Stimulated activated CD4-positive, alpha-beta T cell treated with anti-CD3 and anti-CD28 coated beads, Interleukin-1b, Interleukin-23, amount 100 ng/mL, for 4 hours (primary cell): ENCODE measurements at places on chromosomes 5 and 9.

DNA sequence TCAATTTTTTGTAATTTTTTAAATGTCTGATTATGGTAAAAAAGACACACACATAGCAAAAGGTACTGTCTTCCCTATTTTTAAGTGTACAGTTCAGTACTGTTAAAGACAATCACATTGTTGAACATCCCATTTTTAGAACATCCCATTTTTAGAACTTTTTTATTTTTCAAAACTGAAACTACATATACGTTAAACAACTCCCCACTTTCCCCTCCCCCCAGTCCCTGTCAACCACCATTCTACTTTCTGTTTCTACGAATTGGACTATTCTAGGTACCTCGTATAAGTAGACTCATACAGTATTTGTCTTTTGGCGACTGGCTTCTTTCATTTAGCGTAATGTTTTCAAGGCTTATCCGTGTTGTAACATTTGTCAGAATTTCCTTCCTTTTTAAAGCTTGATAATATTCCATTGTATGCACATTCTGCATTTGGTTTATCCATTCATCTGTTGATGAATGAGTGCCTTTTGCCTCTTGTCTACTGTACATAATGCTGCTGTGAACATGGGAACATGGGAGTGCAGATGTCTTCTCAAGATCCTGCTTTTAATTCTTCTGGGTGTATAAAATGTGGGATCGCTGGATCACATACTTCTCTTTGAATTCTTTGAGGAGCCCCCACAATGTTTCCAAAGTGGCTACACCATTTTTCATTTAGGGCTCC, 154.0 kb downstream of the PIK3R1 start:
- peak; percentile 36 for DNase-seq

DNA sequence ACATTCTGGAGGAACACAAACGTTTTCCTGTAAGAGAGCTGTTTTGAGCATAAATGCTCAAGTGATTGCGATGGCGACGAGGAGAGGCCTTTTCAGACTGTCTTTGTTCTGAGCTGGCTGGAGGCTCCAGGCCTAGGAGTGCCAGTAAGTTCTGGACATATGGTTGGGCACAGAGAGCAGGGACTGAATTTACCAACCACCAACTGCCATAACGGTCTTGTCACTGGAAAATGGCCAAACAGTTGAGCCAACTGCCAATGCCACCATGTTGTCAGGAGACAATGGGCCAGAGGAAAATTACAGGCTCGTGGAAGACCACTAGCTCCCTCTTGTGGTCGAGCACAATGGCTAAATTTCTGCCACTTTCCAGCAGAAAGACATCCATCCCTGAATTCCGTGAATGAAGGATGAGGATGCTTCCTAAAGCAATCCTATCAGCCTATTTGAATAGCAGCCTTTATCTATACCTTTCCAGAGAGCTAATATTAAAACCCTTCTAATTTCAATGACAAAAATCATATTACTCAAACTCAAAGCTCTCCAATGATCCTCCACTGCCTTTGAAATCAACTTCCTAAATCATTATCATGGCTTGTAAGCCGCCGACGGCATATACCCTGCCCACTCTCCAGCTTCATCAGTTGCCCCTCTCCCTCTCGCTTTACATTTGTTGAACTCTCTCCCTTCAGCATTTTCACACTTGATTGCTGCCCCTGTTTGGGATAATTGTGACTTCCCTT, 66.9 kb upstream of the GLIS3 start:
- DNase-seq = peak; percentile 23

- no peak for DNase-seq
Observed at GRCh38 chr5:40515476-40515875, 164.2 kb upstream of the PTGER4 start.

- no peak for DNase-seq
Observed at GRCh38 chr9:24487250-24487861, 58.3 kb downstream of the IZUMO3 start.

DNA sequence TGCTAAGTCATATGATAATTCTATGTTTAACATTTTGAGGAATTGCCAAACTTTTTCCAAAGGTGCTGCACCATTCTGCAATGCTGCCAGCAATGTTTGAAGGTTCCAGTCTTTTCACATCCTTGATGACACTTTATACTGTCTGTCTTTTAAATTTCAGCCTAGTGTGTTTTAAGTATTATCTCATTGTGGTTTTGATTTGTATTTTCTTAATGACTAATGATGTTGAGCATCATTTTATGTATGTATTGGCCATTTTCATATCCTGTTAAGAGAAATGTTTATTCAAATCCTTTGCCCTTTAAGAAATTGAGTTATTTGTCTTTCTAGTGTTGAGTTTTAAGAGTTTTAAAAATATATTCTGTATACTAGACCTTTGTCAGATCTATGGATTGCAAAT, 5.0 kb upstream of the TEX48 start:
- no peak for DNase-seq

GRCh38 chr5:17763301-17763700, 129.0 kb downstream of the TAF11L14 start:
- DNase-seq = no peak

GRCh38 chr5:62499756-62500155, 78.9 kb upstream of the LRRC70 start:
- DNase-seq = no peak

DNA sequence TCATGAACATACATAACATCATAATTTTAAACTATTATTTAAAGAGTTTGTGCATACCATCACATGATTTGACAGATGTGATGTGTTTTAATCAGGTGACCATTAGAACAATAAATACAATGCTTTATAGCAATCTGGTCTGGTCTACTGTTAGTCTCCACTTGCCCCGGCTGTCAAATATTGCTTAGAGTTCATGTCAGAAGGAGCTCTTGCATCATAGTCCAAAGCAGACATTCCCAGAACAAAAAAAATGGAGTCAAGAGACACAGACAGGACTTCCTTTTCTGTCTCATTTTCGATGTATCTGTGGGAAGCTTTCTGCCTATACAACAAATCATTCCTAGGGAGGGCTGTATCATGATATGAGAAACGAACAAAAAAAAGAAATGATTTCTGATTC, 979.2 kb upstream of the WWC1 start:
- no peak for DNase-seq

DNA sequence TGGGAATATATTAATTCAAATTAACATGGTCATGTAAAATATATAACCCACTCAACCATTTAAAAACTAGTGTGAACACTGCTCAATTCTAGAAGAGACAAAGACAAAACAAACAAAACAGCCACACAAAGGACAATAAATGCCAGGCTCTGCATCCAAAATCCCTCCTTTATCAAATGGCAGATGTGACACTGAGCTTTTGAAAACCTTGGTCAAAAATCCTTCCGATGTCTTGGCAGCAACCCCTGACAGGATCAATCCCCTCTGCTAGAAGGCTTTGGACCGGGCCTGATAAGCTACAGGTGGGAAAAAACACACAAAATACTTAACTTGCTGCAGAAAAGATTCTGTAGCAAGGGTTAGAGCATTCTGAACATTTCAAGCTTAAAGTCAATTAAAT, 61.5 kb downstream of the ZFR start:
- DNase-seq = no peak

DNA sequence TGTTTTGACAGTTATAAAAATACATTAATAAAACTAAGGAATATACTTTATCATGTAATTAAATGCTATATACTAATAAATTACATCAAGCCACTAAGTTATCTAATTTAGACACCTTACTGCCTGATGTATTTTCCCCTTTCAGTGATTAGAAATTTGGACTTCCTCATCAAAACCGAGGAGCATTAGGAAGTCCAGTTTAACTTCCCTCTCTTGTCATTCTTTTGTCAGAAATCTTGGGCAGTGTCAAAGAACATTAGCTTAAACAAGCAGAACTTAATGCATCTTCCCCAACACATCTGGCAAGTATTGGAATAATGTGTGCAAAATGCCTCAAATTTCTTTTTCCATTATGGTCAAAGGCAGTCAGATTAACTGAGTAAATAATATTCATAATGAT, 81.6 kb downstream of the PLPP1 start:
- no peak for DNase-seq

- no peak for DNase-seq
Observed at GRCh38 chr5:20276959-20277263, 288.9 kb upstream of the CDH18 start.

DNA sequence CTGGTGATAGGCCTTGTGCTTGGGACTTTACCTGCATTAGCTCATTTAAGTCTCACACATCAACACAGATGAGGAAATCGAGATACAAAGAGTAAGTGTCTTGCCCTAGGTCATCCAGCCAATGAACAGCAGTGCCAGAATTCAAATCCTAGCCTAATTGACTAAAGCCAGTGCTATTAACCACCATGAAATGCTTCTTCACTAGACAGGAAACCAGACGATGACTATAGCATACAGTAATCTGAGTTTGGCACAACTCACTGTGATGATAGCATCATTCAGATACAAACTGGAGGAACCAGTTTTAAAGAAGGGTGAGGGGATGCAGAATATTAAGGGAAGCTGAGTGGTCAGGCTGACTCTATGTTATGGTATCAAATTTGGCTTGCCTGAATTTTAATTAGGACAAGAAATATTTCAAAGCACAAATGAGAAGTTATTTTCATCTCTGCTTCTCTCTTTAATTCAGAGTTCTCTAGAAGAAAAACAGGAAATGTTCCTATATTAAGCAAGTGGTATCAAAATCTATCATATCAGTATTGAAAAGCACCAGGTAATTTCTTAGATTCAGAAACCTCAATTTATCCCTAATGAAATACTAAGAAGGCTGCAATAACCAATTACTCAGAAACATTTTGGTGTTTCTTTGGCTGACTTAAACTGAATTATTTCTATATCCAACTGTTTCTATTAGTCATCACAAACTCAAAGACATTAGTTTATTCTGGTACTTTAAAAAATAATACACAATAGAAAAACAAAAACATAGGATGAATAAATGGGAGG, 147.0 kb upstream of the RASA1 start:
- peak; percentile 18 for DNase-seq

DNA sequence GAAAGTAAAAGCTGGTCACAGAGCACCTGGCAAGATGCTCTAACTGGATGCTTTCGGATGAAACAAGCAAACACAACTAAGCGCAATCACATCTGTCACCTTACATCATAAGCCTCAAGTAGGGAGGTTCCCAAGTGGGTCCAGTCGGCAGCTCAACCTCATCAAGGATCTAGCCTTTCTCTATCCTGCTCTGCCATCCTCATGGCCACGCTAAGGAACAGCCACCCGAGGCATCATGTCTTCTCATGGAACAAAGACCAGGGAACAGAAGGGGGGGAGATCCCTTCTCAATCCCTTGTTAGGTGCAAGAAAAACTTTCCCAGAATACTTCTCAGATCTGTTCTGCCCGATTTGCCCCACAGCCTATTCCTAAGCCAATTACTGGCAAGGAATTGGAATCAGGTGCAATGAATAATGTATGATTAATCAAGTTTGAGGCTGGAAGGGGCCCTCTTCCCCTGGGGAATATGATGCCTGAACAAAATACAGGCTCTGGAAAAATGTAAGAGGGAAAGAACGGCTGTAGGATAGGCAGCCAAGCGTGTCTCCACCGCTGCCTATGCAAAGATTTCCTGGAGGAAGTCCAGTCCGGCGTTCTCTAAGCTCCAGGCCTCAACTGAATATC, 1.3 kb upstream of the HABP4 start:
- DNase-seq = no peak

- peak; percentile 34 for DNase-seq
Observed at GRCh38 chr5:154221371-154221896, 30.9 kb downstream of the GALNT10 start.

GRCh38 chr5:82833277-82833676, 243.9 kb downstream of the TMEM167A start:
- DNase-seq = no peak

GRCh38 chr9:105833271-105833975, 139.1 kb downstream of the TMEM38B start:
- DNase-seq = no peak

- DNase-seq = no peak
Observed at GRCh38 chr9:69590266-69590665, 81.9 kb downstream of the APBA1 start.

- no peak for DNase-seq
Observed at GRCh38 chr5:179255527-179256327, 89.5 kb downstream of the ADAMTS2 start.

DNA sequence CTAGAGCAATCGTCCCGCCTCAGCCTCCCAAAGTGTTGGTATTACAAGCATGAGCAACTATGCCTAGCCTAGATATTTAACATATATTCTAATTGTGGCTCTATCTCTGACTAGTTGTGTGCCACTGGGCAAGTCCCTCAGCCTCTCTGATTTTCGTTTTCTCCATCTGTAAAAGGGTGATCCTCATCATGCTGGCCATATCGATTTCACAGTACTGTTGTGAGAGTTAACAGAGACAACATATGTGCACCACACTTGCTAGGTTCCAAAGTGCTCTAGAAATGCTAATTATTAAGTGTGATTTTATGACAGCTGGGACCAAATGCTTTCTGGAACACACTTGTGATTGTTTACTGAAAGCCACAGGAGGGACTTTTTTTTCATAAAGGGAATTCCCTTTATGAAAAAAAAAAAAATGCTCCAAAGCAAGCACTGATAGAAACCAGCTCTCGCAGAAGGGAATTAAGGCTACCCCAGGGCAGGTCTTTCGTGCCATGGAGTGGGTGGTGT, 78.5 kb upstream of the EPB41L4B start:
- DNase-seq = no peak

DNA sequence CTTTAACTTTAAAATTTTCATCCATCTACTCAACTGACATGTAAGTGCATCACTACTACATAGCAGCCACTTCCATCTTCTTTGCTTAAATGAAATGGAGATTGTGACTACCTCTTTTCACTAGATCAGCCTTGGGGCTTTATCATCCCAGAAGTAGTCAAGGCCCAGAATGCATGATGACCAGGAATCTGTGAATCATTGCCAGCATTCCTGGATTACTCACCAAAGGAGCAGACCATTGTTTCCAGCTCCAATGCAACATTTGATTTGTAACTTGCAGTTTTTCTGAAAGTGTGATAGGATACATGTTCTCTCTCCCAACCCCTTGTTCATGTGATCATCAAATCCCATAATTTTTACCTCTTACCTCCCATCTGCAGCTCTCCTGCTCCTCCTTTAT, 65.1 kb downstream of the PLPPR1 start:
- DNase-seq = no peak

DNA sequence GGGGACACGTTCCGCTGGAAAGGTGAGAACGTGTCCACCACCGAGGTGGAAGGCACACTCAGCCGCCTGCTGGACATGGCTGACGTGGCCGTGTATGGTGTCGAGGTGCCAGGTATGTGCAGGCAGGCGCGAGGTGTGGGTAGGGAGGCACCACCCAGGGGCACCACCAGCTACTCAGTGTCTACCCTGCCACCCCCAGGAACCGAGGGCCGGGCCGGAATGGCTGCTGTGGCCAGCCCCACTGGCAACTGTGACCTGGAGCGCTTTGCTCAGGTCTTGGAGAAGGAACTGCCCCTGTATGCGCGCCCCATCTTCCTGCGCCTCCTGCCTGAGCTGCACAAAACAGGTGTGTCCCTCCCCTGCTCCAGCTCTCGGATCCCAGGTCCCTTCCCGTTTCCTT, 15.1 kb downstream of the SLC27A4 start:
- DNase-seq = no peak

- no peak for DNase-seq
Observed at GRCh38 chr5:92504346-92504745, 1076.7 kb downstream of the NR2F1-AS1 start.
